ENCODE measurements at places on chromosomes 3 and 15.

- no peak for DNase-seq
These were observed 10.4 kb upstream of the NCKIPSD start for GRCh38 chr3:48696156-48696555.

GRCh38 chr15:60118146-60118545 lies 114.0 kb downstream of the FOXB1 start:
- no peak for DNase-seq

DNA sequence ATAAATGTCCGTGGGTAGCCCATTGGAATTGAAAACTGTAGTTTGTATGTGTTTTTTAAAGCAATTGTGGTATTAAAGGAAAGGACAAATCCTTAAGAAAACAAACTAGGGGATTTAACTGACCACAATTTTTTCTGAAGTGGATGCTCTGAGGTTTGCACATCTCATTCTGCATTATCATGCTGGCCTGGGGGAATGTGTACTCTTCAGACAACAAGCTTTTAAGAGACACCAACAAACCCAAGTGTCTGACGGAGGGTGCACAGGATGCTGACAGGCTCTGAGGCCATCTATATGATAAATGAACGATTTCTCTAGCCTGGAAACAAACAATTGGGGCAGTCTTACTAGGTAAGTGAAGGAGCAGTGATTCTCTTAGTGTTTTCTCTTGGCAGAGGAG lies 9.1 kb downstream of the LINS1 start:
- no peak for DNase-seq

DNA sequence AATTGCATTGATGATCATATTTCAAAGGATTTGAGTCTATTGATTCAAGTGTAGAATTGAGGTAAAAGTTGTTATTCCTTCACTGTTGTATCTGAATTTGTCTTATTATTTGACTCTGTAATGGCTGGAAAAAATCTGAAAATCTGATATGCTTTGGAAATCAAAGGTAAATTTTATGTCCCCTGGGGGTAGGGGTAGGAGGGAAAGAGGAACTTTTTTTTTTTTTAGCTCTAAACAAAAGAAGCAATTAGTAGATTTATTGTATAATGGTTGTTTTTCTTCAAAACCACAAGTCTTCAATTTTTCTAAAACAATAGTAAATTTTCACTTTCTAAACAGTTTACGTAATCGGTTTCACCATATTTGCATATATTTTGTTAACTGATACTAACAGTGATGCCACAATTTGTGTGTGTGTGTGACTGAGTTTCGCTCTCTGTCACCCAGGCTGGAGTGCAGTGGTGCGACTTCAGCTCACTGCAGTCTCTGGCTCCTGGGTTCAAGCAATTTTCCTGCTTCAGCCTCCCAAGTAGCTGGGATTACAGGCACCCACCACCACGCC lies 91.7 kb upstream of the GOLGA6L4 start:
- no peak for DNase-seq

- DNase-seq, result no peak
These were observed 20.3 kb upstream of the IL16 start for GRCh38 chr15:81176291-81176893.
